ENCODE measurements at places on chromosomes 6 and 20. TPM values are rescaled to one million over a fixed set of nuclear protein-coding genes. Genes with fewer than 3 reads are reported as not detected.

Gene SYCP2L
- 11.9 TPM for total RNA-seq

Gene LY86
- total RNA-seq, result 1.3 TPM

Gene DEFB124
- not detected for total RNA-seq

Gene MYL9
- not detected for total RNA-seq

Gene MYLK2
- 0.94 TPM for total RNA-seq

Gene NHLRC1
- 3.1 TPM for total RNA-seq

Gene C20orf96
- 7.5 TPM for total RNA-seq

Gene SIRPB1
- total RNA-seq, result 1.3 TPM

Gene VSTM2L
- total RNA-seq, result 50.7 TPM

Gene TNFRSF21
- 41.9 TPM for total RNA-seq

Gene HAO1
- not detected for total RNA-seq

Gene LPA
- total RNA-seq, result 2.5 TPM

Gene B4GALT5
- total RNA-seq, result 51.3 TPM

Gene IER3
- total RNA-seq, result 1.6 TPM

Gene NKX2-4
- not detected for total RNA-seq

Gene CPXM1
- total RNA-seq, result 8.8 TPM

Gene TFAP2D
- not detected for total RNA-seq

Gene TSHZ2
- 1.9 TPM for total RNA-seq

Gene VNN1
- not detected for total RNA-seq

Gene DSP
- total RNA-seq, result 2.5 TPM

Gene LINC00237
- 2.8 TPM for total RNA-seq

Gene PDE7B
- total RNA-seq, result 6.6 TPM

Gene ZBP1
- not detected for total RNA-seq

Gene TRIM40
- not detected for total RNA-seq

Gene TGM3
- total RNA-seq, result 0.31 TPM

Gene NR2E1
- total RNA-seq, result 13.5 TPM

Gene LHFPL5
- 1.6 TPM for total RNA-seq

Gene DSTN
- total RNA-seq, result 198 TPM

Gene NHSL1
- 117 TPM for total RNA-seq

Gene SAPCD1
- 1.3 TPM for total RNA-seq

Gene OR12D3
- total RNA-seq, result not detected

Gene SLC24A3
- total RNA-seq, result 16.0 TPM

Gene DEFB132
- not detected for total RNA-seq

Gene RAD21L1
- total RNA-seq, result not detected

Gene ANKEF1
- total RNA-seq, result 2.8 TPM

Gene AKAP12
- total RNA-seq, result 48.8 TPM

Gene EMILIN3
- 3.1 TPM for total RNA-seq

Gene PLCB4
- 19.1 TPM for total RNA-seq

Gene SPATS1
- not detected for total RNA-seq

Gene XKR7
- 18.2 TPM for total RNA-seq

Gene BPI
- total RNA-seq, result not detected

Gene SDHAF4
- 17.5 TPM for total RNA-seq

Gene DZANK1
- 6.6 TPM for total RNA-seq

Gene HLA-DRB5
- not detected for total RNA-seq
